Retinal pigment epithelial cell (primary cell): ENCODE measurements at places on chromosomes 5 and 9.
A peak's percentile ranks its signal among the peaks of the same experiment; 100 is the strongest.

GRCh38 chr5:74149395-74149794, 491.1 kb downstream of the ENC1 start:
- no peak for DNase-seq

DNA sequence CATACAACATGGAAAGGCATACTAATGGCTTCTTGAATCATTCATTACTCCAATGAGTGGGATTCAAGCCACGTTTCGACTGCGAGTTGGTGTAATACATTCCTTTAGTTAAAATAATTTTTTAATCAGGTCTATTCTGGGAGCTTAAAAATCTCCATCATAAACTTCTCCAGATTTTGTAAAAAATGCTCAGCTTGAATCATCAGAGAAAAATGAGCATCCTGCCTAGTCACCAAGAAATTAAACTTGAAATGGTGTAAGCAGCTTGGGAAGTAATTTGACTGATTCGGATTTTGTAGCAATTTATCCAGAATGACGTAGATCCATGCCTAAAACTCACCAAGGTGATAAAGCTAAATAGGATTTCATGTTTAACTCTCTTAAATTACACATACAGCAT, 165.7 kb downstream of the SLCO4C1 start:
- peak; percentile 23 for DNase-seq

GRCh38 chr9:36319806-36320205, 61.6 kb upstream of the GNE start:
- DNase-seq: no peak

DNA sequence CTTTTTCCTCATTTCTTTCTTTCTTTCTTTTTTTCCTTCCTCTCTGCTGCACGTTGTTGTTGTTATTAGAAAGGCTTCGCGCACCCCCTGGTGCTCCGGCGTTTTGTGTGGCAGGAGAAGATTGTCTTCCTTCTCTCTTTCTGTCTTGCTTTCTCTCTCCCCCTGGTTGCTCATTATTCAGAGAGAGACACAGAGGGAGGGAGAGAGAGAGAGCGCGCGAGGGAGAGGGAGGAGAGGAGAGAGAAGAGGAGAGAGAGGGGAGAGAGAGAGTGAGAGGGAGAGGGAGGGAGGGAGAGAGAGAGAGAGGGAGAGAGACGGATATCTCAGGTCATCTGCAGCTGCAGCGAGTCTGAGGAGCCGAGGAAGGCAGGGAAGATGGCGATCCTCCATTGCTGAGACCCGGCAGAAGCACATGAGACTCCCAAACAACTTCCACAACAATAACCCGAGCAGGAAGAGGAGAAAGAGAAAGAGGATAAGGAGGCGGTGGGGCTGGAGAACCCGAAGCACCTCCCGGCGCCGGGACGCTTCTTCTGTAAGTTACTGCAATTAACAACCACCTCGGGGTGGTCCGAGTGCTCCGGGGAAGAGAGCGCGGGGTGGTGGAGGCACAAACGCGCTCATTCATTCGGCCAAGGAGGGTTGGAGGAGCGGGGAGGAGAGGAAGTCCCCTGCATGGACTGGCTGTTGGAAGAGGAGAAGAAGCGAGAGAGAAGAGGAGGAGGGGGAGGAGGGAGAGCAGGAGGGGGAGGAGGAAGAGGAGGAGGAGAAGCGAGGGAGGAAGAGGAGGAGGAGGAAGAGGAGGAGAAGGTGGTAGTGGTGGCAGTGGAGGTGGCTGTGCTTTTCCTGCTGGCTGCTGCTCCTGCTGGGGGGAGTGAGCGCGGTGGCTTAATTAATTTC, at the start of gene ZNF462:
TSS of gene ZNF462 (plus strand) at position 346 of the 900 bp plus-strand sequence. CDS start 60,218 bp downstream, outside the sequence.
- no peak for DNase-seq
